NB4 (cell line): ENCODE measurements at places on chromosomes 16 and 17.

DNA sequence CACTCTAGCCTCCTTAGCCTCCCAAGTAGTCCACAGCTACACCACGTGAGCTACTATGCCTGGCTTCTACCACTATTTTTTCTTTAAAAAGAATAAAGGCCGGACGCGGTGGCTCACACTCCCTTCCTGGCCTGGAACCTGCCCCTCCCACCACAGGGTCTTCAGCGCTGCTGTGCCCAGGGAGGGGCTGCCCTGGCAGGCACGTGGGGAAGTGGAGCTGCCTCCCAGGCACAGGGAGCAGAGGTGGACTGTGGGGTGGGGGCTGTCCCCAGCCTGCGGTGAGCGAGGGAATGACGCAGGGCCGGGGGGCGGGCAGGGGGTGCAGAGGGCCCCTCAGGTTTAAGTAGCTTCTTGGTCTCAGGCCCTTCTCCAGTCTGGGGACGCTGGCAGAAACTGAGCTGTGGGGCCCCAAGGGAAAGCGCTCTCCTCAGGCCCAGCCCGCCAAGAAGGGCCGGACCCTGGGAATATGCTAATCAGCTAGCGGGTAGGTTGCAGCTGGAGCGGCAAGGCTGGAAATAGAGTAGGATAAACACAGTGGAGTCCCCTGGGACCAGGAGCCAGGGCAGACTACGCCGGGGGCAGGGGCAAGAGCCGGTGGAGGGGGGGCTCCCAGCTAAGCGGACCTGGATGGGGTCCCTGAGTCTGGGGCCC, 46.8 kb downstream of the TIMM22 start:
- DNase-seq: no peak

GRCh38 chr17:44083250-44083849, 12.8 kb downstream of the G6PC3 start:
- no peak for DNase-seq

DNA sequence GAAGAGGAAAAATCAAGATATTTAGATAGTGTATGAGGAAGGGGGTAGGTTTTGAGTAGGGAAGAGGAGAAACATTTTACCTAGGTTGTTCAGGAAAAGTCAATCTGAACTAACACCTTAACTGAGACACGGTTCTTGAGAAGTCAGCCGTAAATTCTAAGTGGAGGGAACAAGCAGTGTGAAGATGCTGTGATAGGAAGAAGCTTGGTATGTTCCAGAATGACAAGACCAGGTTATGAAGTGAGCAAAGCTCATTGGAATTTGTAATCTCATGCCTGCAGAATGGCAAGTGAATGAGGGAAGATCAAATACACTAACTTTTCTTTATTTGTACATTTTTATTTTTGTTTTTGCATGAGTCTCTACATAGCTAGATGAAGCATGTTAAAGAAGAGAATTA, 307.6 kb downstream of the ZFHX3 start:
- DNase-seq: no peak

DNA sequence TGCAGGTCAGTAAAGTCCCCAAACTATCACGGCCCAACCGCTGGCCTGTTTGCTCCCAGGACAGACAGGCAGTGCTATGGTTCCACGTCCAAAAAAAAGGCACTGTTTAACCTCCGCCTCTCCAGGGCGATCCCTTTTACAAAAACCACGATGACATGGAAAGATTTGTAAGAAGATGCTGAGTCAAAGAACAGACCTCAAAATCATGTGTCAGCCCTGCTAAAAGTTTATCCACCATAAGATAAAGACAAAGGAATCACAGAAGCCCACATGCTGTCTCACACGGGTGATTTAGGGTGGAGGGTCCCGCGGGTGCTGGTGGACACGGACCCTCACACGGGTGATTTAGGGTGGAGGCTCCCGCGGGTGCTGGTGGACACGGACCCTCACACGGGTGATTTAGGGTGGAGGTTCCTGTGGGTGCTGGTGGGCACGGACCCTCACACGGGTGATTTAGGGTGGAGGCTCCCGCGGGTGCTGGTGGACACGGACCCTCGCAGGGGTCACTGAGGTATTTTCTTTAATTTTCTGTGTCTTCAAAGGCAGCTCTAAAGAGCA, 117.2 kb upstream of the METRNL start:
- no peak for DNase-seq

GRCh38 chr17:7552621-7553051, 3.8 kb downstream of the TNFSF12 start:
- no peak for DNase-seq

DNA sequence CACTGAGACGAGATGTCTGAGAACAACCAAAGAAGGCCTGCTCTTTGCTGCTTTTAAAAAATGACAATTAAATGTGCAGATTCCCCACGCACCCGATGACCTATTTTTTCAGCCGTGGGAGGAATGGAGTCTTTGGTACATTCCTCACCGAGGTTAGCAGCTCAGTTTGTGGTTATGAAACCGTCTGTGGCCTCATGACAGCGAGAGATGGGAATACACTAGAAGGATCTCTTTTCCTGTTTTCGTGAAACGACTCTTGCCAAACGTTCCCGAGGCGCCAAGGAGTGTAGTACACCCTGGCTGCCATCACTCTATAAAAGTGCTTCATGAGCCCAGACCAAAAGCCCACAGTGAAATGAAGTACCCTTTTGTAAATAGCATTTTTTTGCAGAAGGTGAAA, 87.8 kb downstream of the CRISPLD2 start:
- peak; percentile 67 for DNase-seq

- peak; percentile 64 for DNase-seq
Observed at GRCh38 chr17:10062691-10063385, 135.6 kb downstream of the GAS7 start.

DNA sequence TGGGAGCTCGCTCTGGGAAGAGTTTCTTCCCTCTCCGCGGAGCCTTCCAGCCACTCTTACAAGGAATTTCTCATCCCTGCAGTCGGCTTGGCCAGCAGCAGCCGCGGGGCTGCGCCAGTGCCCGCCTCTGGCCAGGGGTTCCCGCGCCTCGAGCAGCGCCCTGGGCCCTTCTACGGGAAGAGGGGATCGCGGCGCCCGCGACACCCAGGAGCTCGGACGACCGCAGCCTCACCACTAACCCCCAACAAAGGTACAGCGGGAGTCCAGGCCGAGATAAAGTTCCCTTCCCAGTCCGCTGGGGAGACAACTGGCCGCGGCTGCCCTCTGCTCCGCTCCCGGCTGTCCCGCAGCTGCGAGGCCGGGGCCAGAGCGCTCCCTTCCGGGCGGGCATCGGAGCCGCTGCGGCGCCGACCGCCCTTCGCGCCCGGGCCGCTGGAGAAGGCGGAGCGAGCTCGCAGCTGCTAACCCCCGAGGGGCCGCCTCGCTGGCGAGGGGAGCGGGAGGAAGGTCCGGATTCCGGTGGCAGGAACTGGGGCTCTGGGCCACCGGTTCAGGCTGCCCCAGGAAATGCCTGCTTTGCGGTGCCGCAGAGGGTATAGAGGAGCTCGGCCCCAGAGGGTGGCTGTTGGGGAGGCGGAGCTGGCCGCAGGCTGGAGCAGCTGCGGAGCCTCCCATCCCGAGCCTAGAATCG, 3.6 kb upstream of the HS3ST3B1 start:
- peak; percentile 86 for DNase-seq

DNA sequence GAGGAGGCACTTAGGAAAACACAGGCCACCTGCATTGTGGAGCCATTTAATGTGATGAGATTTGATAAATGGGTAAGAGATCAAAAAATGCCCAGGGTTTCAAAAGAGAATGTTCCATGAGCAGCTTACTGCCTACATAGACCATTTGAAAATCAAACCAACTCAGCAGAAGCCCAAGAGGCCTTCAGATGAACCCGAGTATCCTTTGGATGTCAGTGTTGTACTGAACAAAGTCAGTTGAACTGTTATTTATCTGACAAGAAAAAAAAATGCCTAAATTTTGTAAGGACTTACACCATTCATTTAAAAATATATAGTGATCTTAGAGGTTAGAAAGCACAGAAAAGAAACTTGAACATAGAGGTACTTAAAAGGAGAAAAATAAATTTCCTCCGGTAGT, 381.7 kb downstream of the ZFHX3 start:
- DNase-seq: peak; percentile 55

DNA sequence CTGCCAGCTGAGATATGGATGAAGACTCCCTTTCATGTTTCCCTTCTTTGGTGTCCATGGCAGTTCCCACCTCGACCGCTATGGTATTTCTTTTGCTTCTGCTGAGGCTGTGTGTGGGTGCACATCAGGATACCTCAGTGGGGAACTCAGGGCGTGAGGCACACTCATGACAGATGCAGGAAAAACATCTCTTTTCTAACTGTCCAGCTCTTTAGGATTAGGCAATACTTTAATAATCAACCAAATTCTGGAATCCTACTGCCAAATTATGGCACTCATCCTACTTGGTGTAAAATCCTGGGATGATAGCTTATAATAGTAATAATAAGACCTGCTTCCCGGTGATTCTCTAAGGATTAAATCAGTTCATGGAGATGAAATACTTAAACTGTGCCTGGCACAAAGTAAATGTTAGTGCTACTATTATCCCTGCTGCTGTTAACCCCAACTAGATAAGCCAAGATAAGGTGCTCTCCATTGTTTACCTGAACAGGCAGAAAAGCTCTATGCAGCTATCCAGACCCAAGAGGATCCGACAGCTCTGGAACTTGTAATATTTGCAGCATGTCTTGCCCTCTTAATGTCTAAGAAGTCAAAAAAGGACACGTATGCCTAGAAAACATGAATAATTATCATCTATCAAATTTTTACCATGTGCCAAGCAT, 543.3 kb downstream of the WWOX start:
- DNase-seq: no peak

GRCh38 chr17:39405436-39405835, 4.0 kb upstream of the FBXL20 start:
- no peak for DNase-seq

DNA sequence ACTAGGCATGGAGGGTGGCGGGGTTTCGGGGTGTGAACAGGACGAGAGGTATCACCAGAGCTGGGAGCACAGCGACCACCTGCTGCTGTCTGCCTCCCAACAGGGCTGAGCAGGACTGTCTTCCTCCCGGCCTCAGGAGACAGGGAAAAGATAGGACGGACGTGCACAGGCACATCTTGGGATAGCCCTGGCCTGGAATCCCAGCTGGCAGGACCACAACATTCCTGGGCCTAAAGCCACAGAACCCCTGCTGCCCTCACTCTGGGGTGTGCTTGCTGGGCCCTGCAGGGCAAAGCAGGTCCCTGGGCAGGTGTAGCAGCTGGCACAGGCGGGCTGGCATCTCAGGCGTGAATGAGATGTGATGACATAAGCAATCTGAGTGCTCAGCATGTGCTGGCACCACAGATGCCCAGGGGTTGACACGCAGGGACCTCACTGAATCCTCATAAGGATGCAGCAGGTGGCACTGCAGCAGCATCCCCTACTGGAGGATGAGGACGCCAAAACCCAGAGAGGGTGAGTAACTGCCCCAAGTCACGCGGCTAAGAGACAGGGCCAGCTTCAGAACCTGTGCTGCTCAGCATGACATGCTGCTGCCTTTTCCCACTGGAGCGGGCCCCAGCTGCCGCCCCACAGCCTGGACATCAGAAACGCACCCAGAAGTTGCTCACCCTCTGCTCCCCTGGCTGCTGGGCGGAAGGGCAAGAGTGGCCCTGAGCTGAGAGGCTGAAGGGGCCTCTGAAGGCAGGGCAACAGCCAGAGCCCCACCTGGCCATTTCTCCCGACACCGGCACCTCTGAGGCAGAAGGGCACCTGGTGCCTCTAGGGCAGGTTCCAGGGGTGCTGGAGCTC, 7.1 kb downstream of the CORO7 start:
- no peak for DNase-seq

GRCh38 chr17:58308173-58308984, 20.2 kb downstream of the TSPOAP1 start:
- peak; percentile 37 for DNase-seq

DNA sequence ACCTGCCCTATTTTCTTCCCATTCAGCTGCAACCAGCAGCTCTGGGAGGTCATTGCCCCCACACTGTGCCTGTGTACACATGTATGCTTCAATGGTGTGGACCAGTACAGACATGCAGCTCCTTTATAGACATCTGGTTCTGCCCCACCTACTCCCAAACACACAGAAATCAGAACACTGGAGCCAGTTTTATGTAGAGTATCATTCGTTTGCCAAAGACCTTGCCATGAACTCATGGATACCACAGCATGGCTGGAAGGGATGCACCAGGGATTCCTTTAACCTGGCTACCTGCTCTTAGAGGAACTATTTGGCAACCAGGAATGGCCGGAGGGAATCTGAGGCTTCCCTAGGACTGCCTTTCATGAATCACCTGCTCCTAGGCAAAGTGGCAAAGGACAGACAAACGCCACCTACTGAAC, 60.4 kb downstream of the ZFHX3 start:
- no peak for DNase-seq

DNA sequence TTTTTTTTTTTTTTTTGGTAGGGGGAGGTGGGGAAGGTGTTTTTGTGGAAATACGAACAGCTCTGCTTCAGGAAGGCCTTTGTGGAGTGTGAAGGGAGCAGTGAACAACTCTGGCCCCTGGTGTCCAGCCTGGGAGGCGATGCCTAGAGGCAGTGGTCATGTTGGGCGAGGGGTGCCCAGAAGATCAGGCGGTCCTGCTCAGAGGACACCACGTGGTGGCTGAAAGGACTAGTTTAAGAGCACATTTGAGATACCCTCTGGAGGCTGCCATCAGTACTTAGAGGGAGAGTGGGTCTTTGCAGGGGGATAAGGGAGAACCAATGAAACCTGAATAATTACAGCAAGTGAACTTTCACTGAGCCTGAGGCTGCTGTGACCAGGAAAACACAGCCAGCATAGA, 40.1 kb upstream of the RHOT1 start:
- no peak for DNase-seq

- no peak for DNase-seq
Observed at GRCh38 chr17:34163123-34163522, 92.0 kb upstream of the CCL2 start.

GRCh38 chr17:9931144-9931741, 26.2 kb upstream of the RCVRN start:
- no peak for DNase-seq

GRCh38 chr16:49489686-49490320, 116.2 kb downstream of the C16orf78 start:
- DNase-seq: no peak

GRCh38 chr17:49862781-49863331, 15.0 kb upstream of the TAC4 start:
- peak; percentile 40 for DNase-seq

GRCh38 chr17:52276381-52277008, 118.0 kb upstream of the CA10 start:
- DNase-seq: no peak

- DNase-seq: no peak
Observed at GRCh38 chr17:44770166-44770925, 11.6 kb downstream of the ADAM11 start.

- no peak for DNase-seq
Observed at GRCh38 chr17:79914813-79915740, 75.8 kb upstream of the CBX4 start.

- no peak for DNase-seq
Observed at GRCh38 chr16:69767459-69768229, 5.5 kb downstream of the WWP2 start.

GRCh38 chr17:76791053-76791980, 53.4 kb downstream of the MFSD11 start:
- peak; percentile 76 for DNase-seq

GRCh38 chr16:58516768-58517107, 1.4 kb downstream of the SETD6 start:
- DNase-seq: peak; percentile 35

- DNase-seq: peak; percentile 60
Observed at GRCh38 chr16:89152831-89153700, 18.5 kb upstream of the CDH15 start.
